ENCODE measurements at places on chromosomes 5 and 9.
A peak's percentile ranks its signal among the peaks of the same experiment; 100 is the strongest.

DNA sequence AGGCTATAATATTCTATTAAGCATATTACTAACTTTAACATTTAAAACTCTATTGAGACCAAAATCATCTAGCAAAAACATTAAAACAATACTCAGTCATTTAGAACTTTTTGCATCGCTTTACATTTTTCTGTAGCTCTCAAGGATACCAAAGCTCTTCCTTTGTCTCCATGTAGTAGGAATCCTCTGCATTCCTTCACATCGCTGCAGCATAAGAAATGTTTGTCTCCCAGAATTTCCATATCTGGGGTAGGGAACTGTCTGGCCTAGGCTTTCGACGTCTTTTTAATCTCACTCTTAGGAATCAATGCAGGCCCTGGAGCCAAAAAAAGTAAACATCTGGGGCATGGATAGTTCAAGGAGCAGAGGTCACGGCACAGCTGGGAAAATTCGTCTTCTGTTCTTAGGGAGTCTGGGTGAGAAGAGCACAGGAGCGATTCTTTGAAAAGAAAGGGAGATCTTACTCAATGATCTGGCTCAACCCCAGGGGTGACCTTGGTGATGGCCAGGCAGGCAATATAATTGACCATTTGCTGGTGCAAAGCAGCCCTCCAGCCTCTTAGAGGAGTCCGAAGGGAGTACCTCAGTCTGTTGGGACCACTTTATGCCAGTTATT lies 23.2 kb upstream of the RAI14 start:
- no peak for DNase-seq

DNA sequence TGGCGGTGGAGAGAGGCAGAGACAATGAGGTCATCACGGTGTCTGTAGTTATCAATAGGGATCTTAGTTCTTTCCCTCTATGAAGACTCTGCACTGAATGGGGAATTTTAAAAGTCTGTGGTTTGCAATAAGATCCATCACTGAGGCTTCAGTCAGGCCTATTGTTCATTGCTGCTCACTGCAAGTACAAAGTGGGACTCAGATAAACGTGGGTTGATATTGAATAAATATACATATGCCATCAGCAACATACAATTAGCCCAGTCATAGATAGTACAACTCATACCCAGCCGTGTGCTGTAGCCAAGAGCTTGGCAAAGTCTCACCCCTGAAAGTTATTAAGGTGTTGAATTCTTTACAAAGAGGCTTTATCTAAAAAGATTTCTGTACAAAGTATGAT lies 88.4 kb downstream of the ENC1 start:
- no peak for DNase-seq

DNA sequence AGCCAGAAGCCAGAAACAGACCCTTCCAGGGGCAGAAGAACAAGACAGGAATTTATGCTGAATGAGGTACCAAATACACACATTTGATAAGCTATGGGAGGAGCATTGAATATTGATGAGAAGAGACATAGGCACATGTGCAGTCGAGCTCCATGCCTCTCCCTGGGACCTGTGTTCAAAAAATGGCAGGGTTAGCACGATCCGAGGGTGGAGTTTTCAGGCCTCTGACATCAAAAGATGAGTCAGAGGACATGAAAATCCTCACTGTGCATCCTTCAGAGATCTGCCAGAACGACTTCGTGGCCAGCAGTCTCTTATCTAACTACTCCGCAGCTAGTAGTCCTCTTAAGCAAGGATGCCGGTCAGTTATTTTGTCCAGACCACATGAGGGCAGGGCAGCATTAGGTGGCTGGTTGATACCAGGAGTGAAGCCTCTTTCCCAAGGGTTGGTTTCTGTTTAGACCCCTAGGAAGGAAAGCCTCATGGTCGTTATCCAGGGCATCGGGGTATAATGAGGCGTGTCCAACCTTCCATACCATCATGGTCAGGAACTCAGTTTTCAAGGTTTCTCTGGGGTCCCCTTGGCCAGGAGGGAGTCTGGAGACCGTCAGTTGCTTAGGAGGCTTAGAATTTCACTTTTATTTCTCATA lies 11.6 kb upstream of the CMBL start:
- peak; percentile 27 for DNase-seq

DNA sequence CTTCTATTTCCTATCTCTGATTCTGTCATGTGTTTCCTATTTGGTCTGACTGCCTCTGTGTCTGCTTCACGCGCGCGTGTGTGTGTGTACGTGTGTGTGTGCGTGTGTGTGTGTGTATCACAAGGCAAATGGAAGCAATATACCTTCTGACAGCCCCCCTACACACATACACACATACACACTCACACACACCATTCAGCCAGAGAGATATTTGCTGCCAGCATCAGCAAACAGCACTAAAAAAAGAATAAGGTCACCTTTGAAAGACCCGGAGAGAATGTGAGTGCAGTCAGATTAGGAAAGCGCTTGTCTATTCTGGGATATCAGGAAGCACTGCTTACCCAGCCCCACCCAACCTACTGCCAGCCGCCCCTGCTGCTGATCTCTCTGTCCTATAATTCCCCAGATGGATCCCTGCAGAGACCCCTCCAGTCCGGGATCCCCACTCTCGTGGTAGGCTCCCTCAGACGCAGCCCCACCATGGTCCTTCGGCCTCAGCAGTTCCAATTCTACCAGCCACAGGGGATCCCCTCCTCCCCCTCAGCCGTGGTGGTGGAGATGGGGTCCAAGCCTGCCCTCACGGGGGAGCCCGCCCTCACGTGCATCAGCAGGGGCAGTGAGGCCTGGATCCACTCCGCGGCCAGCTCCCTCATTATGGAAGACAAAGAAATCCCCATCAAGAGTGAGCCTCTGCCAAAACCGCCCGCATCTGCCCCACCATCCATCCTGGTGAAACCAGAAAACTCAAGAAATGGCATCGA lies 45.7 kb downstream of the PLAC8L1 start:
- no peak for DNase-seq

- no peak for DNase-seq
These were observed 178.5 kb downstream of the C9orf152 start for GRCh38 chr9:110029429-110029955.

GRCh38 chr5:172114875-172115422 lies 73.1 kb downstream of the STK10 start:
- DNase-seq = peak; percentile 81

- DNase-seq = peak; percentile 19
These were observed 32.9 kb downstream of the FGD3 start for GRCh38 chr9:92980085-92980745.

GRCh38 chr9:77939149-77939668 lies 92.4 kb downstream of the GNAQ start:
- DNase-seq = no peak

GRCh38 chr9:91948597-91949391 lies 1.2 kb downstream of the ROR2 start:
- peak; percentile 73 for DNase-seq

DNA sequence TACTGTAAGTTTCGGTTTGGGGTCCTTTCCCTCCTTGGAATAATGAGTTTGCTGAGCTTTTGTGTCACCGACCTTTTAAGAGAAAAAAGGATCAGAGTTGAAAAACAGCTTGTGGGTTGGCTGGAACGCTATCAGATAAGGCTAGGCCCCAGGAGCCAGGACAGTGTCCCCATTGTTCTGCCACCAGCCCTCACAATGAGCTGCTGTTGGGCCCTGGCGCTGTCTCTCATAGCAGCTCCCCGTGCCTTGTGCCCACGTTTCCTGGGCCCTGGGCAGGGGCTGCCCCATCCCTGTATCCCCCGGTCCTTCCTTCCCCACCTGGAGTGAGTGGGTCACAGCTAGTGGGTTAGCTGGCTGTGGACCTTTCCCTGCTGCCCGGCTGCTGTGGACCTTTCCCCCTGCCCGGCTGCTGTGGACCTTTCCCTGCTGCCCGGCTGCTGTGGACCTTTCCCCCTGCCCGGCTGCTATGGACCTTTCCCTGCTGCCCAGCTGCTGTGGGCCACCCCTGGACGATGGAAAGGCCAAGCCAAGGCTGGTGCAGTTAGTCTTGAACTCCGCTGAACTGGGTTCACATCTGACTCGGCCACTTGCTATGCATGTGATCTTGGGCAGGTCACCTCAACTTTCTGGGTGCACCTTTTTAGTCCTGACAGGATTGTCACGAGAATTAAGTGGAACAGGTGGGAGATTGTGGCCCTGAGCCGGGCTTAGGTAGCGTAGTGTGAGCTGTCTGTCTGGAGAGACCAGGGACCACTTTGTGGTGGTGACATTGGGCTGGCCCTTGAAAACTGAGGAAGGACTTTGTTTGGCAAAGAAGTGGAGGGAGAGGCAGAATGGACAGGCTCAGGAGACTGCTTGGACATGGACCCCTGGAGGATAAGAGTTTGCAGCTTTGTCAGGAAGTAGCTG lies 99.5 kb downstream of the DAB2IP start:
- no peak for DNase-seq

GRCh38 chr5:89445106-89445745 lies 562.2 kb upstream of the MEF2C start:
- no peak for DNase-seq

DNA sequence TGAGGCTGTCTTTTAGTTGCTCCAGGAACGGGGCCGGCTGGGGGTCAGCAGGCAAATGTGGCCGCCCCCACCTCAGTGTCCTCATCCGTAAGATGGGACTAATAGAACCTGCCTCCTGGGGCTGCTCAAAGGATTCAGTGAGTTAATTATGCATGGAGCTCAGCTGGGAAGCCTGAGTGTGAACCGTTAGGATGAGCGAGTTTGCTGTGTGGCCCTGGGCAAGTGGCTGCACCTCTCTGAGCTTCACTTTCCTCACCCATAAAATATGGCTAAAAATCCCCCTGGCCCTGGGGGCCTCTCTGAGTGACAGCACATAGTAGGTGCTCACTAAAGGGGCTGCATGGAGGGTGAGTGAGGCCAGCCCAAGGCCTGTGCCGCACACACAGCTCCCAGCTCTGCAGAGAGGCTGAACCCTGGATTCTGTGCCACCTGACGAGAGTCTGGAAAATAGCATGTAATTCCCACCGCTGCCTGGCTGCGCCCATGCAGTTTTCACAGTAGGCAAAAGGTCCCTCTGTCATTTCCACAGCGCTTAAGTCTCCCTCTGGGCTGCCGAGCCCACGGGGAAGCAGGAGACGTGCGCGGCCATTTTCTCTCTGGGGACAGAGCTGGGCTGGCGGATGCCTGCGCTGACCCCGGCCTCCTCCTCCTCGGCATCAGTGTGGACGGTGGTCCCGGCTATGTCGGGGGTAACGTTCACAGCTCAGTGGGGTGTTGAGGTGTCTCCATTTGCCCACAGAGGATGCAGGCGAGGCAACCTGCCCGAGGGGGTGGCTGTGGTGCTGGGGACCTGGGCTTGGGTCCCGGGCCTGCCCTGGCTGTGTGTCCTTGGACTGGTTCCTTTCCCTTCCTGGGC lies 18.2 kb downstream of the ASS1 start:
- no peak for DNase-seq

DNA sequence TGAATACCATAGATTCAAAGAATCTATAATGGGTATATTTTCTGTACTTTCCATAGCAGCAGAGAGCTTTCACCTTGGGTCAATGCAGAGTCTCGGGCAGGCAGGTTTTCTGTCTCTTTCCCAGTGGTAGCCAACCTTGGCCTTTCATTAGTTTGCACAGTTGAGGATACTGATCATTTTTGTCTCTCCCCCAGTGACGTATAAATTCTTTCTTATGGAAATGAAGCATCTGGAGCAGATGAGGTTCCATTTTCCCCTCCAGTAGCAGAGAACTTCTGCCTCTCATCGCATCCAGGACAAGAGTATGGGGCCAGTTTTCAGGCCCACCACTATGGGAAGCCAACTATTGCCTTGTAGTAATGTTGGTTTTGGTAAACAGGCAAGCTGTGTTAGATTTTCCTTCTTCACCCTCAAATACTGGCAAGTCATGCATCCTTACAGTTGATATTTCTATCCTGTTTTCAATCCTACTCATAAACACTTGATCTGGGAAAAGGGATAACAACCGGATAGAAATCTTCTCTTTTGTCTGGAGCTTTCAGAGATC lies 845.2 kb upstream of the CDH18 start:
- DNase-seq = no peak

DNA sequence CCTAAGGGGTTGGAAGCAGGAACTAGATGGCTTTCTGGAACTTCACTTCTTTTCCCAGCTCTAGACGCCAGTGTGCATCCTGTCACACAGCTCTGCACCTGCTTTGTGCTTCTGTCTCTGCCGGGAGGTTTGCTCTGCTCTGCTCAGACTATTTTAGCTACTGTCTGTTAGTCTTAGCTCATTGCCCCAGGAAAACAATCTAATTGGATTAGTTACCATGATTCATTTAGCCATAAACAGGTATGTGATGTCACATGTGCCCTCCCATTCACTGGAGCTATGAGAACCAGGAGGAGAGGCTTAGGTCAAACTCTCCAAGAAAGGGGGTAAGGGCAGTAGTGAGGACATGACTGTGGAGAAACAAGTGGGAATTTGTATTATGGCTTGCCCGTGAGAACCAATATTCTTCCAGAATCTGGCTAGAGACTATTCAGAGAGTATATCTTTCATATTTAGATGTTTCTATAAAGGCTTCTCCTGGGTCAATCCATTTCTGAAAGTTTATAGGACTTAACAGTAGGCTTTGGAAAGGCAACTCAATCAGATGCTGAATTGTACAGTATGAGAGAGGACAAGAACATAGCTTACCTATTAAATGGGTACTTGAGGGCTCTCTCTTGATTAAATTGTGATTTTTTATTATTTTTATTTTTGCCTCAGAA lies 22.4 kb upstream of the NREP start:
- no peak for DNase-seq

- DNase-seq = no peak
These were observed 7.0 kb upstream of the CDC20B start for GRCh38 chr5:55180016-55180415.

- DNase-seq = no peak
These were observed 117.6 kb downstream of the PIP5K1B start for GRCh38 chr9:68822596-68823165.

- no peak for DNase-seq
These were observed 464.9 kb downstream of the TLE1 start for GRCh38 chr9:81224166-81225081.

DNA sequence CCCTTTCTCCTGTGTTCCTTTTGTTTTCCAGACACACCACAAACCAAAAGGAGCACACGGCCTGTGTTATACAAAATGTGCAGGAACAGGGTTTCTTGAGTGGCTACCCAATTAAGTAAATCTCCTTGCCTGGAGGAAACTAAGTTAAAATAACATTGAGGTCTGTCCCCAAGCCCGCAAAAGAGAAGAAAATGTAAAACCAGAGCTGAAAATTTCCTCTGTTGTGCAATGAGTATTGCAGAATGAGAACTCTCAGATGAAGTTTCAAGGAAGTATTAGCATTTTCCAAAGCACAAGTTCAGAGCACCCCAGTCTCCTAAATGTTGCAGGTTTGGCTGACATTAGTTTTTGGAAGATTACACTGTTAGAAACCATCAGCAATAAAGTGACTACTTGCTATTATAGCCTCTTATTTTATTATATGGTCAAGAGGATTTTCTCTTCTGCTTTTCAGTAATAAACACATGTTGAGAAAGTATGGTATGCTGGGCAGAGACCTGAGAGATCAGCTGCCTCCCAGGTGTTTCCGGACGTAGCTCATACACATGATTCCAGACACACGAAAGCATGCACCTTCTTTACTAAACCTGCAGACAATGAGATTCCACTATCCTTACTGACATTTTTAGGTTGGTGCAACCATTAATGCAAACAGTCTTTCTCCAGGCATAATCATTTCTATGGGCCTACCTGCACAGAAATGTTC lies 161.3 kb downstream of the SNCAIP start:
- no peak for DNase-seq
